ENCODE measurements at places on chromosomes 2 and 18.

DNA sequence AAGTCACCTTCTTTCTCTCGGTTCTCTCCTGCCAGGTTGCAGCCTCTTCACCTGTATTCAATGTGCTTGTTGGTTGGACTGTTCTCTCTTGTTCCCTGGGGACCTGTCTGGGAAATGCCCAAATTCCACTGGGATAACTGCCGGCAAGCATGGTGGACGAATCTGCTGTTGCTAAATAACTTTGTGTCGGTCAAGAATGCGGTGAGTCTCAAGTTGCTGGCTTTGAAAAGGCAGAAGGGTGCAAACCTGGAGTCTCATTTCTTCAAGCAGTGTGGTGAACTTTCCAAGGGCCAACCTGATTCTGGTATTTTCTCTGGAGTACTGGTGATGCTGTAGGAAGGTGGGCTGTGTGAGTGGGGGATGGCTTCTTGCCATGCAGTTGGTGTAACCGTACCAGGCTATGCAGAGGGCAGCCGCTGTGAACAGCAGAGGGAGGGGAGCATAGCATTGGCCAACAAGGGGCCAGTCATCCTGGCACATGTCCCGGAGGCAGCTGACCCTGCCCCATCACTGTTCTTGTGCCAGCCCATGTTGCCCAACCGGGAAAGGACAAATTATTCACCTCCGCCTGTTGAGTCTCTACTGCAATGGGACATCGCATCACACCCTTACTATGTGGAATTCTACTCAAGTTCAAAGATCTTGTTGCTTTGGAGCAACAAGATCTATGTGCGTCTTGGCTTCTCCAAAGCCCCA lies 88.1 kb upstream of the SEC11C start:
- DNase-seq, result no peak

DNA sequence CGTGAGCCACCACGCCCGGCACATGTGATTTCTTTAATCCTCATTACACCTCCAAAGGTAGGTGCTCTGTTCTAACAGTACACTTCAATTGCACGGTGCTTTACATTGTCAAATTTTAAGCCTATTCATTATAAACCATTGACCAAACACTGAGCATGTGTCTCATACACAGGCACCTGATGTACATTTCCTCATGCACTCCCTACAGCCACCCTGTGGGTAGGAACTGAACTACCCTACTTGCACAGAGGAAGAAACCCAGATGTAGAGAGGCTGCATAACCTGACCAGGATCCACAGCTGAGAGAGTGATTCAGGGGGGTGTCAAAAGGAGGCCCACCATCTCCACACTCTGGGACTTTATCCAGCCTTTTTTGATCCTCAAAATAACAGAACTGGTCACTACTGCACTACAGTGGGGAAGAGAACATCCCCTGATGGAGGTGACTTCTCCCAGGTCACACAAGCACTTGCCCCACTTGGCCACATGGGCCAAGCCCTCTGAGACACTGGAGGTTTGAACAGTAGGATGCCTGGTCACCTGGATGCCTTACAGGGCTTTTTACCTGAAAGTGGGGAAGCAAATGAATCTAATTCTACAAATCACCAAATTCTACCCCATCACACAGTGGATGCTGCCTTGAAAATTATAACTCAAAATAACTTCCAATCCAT lies 6.9 kb upstream of the DPYSL5 start:
- no peak for DNase-seq

DNA sequence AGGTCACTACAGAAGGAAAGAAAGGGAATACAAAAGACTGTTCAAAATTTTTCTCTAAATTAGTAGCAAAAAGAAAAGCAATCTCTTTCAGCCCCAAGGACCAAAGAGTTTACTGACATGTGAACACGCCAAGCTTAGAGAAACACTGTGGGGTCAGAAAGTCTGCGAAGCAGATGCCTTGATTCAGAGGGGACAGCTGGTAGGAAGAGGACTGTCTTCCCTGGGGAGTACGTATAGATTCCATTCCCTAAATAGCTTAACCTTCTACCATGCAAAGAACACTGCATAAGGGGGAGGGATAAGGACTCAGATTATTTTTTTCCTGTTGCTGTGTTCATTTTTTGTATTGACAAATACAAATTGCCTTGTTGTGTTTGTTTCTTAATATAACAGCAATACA lies 96.1 kb downstream of the IRS1 start:
- no peak for DNase-seq

GRCh38 chr2:96427917-96428316 lies 77.2 kb downstream of the NEURL3 start:
- no peak for DNase-seq

GRCh38 chr2:154537024-154537423 lies 161.5 kb upstream of the KCNJ3 start:
- no peak for DNase-seq
